ENCODE measurements at places on chromosomes 16 and 17.

DNA sequence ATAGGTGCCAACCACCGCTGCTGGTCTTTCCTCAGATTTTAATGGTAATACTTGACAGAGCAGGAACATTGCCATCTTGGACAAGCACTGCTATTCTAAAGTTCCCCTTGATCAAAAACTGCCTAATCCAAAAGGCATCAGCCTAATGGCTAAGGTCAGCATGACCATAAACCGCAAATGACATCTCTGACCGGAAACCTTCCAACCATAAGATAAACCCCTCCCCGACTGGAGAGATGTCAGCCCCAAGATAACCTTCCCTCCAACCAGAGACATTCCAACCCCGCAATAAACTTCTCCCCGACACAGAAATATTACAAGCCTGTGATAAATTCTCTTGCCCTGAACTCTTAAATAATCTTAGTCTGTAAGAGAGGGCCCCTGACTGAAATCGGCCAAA lies 7.4 kb upstream of the DHX40 start:
- DNase-seq = no peak

DNA sequence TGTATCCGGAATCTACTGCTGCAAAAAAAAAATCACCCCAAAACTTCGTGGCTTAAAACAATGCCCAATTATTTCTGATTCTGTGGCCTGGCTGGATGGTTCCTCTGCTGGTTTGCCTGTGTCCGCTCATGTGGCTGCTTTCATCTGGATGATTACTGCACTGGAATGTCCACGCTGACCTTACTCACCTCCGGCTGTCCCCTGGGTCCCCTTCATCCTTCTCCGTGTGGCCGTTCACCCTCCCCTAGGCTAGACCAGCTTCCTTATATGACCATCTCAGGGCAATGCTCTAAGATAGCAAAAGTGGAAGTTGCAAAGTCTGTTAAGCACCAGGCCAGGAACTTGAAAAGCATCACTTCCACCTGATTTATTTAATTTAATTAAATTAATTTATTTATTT lies 31.4 kb upstream of the SPNS2 start:
- no peak for DNase-seq

DNA sequence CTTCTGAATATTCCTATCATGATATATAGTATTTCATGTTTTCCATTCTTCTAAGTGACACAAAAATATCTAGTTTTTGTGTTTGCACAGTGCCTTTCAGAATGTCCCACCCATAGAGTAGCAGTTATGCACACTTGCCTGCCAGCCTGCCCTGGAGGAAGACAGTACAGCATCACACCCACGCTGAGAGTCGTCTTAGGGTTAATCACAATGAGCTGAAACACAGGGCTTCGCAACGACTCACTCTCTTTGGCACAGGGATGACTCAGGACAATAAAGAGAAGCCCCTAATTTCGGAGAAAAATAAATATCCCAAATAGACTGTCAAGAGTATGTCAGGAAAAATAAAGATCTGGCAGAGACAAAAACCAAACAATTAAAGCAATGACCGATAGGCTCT lies 11.6 kb upstream of the NDUFAB1 start:
- DNase-seq = no peak

DNA sequence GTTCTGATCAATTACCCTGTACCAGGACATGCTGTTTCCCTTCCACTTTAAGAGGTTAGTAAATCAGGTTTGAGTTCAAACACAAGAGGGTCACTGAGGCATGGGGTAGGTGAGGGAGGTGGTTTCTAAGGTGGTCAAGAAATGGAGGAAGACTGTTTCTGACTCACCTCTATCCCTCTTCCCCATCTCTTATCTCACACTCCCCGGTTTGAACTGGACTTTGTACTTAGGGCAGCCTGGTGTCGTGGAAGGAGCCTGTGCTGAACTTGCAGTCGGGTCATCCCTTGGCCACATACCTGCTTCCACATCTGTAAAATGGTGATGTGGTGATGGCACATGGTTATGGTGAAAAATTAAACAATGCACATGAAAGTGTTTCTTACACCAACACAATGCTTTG lies 17.2 kb upstream of the TMEM98 start:
- no peak for DNase-seq

DNA sequence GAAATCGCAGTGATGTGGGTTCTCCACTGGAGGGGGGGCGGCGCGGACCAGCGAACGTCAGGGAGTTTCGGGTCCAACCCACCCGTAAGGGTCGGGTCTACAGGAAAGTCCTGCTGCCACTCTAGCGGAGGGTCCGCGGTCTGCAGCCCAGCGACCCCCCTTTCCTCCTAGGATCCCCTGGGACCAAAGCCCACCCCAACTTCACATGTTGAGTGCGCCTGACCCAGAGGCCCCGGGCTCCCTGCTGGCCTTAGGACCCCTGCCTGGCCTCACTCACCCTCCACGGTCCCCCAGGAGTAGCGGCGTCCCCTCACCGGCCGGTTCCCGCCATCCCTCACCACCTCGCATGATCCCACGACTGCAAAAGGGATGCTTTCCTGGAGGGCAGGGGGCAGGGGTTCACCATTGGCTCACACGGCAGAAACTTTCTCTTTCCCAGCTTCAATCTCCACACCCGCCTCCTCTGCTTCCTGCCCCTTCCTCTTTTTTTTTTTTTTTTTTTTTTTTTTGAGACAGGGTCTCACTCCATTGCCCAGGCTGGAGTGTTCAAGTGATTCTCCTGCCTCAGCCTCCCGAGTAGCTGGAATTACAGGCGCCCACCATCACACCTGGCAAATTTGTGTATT lies 3.1 kb downstream of the SEPTIN1 start:
- no peak for DNase-seq

DNA sequence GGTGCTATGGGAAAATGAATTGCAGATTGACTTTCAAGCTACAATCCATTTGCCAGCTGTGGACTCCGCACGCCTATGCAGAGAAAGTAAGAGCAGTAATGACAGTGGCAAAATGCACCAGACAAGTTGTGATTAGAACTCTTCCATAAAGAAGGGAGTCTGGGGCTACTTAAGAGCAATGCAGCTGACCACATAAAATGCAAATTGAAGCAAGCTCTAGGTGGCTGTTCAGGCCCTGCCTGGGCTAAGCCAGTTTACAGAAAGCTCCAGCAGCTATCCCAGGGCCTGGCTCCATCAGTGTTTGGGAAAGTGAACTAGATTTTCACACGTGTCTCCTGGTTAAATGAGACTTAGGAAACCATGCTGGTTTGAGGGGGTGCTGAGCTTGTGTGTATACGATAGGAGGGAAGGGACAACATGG lies 2.2 kb upstream of the MAP2K6 start:
- no peak for DNase-seq

DNA sequence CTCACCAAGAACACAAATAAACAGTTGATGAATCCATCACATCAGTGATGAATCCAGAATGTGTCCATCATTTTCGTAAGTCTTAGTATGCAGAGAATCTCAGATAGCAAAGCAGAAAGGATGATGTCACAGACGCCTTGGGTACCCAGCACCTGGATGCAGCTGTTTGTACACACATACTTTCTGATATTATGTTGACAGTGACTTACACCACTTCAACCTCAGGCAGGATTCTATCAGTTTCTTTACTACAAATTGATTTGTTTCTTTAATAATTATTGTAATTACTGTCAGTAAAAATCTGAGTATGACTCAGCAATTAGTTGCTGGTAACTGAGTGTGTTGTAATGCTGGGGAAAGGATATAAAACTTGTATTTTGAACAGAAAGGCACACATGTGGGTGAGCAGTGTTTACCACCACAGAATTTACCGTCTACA lies 159.8 kb downstream of the RPTOR start:
- DNase-seq = no peak

- DNase-seq = no peak
Measured at GRCh38 chr17:15278924-15279477, 13.9 kb upstream of the PMP22 start.

DNA sequence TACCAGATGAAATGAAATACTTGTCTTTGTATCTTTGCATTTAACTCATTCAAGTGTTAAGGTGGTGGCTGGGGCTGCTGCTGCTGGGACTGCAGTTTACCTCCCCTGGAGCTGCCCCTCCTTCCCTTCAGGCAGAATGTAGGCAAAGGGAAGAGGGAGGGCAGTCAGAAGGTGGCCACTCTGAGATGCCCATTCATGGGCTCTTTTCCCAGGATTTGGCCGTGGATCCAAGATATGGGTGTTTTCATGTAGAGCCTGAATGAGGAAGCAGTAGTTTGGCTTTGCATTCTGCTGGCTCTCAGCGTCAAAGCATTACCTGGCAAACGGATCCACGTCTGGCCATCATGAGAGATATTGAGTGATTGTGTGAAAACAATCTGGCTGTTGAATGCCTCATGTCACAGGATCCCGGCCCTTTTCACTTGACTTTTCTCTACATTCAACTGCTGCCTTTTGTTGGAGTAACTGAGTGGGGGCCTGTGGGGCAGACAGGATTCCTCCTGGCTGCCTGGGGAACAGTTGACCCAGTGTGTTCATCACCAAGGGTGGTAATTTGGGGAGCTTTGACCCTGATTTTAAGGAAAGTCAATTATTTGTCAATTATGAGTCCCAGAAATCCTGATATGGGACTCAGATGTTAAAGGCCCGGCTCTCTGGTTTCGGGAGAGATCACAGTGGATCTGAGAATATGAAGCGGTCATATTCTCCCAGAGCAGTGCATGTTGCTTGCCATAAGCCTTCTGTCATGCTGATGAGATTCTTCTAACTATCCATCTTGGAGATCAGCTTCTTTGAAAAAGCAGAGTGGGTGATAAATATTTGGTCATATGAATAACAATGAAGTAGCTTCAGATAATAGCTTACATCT lies 236.8 kb downstream of the IRX3 start:
- DNase-seq = no peak

- no peak for DNase-seq
Measured at GRCh38 chr16:66372898-66373155, 6.3 kb downstream of the CDH5 start.

- DNase-seq = peak; percentile 39
Measured at GRCh38 chr17:50511058-50511457, 2.8 kb downstream of the MYCBPAP start.

DNA sequence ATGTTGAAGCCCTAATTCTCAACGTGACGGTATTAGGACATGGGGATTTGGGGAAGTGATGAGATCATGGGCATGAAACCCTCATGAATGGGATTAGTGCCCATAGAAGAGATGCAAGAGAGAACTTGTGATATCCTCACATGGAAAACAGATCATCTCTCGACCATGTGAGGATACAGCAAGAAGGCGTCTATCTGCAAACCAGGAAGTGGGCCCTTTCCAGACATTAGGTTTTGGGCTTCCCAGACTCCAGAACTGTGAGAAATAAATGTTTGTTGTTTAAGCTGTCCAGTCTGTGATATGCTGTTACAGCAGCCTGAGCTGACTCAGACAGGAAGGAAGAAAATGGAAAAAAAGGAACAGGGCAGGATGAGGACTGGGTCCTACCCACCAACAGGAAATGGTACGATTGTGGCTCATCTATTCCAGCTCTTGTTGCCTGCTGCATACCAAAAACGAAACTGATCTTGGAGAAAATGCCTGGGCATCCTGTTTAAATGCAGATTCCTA lies 21.9 kb upstream of the SSTR2 start:
- DNase-seq = peak; percentile 25

All from activated naive CD8-positive, alpha-beta T cell treated with anti-CD3 and anti-CD28 coated beads, Interleukin-2, amount 50 U/mL, for 24 hours (primary cell).